ENCODE measurements at places on chromosomes 16 and 17. TPM values are rescaled to one million over a fixed set of nuclear protein-coding genes. Genes with fewer than 3 reads are reported as not detected.

PRKCB gene
- not detected for total RNA-seq

CETP gene
- total RNA-seq = not detected

KRTAP16-1 gene
- not detected for total RNA-seq

ITGAX gene
- total RNA-seq = not detected

RNFT1 gene
- 12.1 TPM for total RNA-seq

TMEM98 gene
- 110 TPM for total RNA-seq

POLR2C gene
- 87.5 TPM for total RNA-seq

TEX14 gene
- 0.17 TPM for total RNA-seq

KRT16 gene
- total RNA-seq = 0.17 TPM

COPZ2 gene
- 88.6 TPM for total RNA-seq

KRTAP9-4 gene
- not detected for total RNA-seq

FBXW10 gene
- total RNA-seq = not detected

TMIGD1 gene
- total RNA-seq = not detected

KCNJ2 gene
- total RNA-seq = under 0.01 TPM

TBC1D3K gene
- total RNA-seq = not detected

CTRL gene
- total RNA-seq = not detected

CLEC16A gene
- total RNA-seq = 15.4 TPM

AOC2 gene
- 0.12 TPM for total RNA-seq

GAS2L2 gene
- not detected for total RNA-seq

RSL1D1 gene
- total RNA-seq = 167 TPM

BAHCC1 gene
- total RNA-seq = 7.0 TPM

LRRC75A gene
- 3.3 TPM for total RNA-seq

MEAK7 gene
- 19.3 TPM for total RNA-seq

CASKIN1 gene
- under 0.01 TPM for total RNA-seq

TSPOAP1 gene
- total RNA-seq = under 0.01 TPM

HOXB7 gene
- 0.70 TPM for total RNA-seq

TGFB1I1 gene
- 62.1 TPM for total RNA-seq

ZNF205 gene
- total RNA-seq = 10.6 TPM

HOXB9 gene
- 2.8 TPM for total RNA-seq

KCNH4 gene
- not detected for total RNA-seq

TELO2 gene
- 14.7 TPM for total RNA-seq

DPEP2 gene
- not detected for total RNA-seq

ZCCHC14 gene
- 9.3 TPM for total RNA-seq

CCL1 gene
- total RNA-seq = not detected

CDC27 gene
- total RNA-seq = 24.4 TPM

IGFALS gene
- total RNA-seq = not detected

CA7 gene
- total RNA-seq = not detected
